ENCODE measurements at places on chromosomes 1 and 21. TPM values are rescaled to one million over a fixed set of nuclear protein-coding genes. Genes with fewer than 3 reads are reported as not detected.

DNA sequence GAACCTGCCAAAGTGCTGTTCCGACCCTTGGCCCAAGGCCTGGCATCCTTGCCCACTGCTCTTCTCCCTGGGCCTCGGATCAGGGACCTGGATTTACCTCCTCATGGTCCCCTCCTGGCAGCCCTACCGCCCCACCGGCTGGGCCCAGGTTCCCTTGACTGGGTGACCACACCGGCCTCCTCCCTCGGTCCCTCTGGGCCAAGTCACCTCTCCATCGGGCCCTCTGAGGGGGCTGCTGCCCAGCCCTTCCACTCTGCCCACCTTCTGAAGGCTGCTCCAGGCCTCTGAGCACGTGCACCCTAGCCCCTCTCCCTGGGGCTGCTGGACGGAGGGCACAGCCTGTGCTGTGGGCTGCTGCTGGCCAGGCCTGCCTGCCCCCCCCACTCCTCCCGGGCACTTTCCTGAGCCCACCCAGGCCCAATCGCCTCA lies 9.3 kb upstream of the MMEL1 start:
- DNase-seq: no peak

Gene UMODL1
- not detected for total RNA-seq

Gene C1orf50
- 7.9 TPM for total RNA-seq

Gene SYPL2
- total RNA-seq: 0.13 TPM

Gene SPATA46
- not detected for total RNA-seq
